Suppressor macrophage treated with lipopolysaccharide for 4 hours (primary cell): ENCODE measurements at places on chromosomes 4 and X.

DNA sequence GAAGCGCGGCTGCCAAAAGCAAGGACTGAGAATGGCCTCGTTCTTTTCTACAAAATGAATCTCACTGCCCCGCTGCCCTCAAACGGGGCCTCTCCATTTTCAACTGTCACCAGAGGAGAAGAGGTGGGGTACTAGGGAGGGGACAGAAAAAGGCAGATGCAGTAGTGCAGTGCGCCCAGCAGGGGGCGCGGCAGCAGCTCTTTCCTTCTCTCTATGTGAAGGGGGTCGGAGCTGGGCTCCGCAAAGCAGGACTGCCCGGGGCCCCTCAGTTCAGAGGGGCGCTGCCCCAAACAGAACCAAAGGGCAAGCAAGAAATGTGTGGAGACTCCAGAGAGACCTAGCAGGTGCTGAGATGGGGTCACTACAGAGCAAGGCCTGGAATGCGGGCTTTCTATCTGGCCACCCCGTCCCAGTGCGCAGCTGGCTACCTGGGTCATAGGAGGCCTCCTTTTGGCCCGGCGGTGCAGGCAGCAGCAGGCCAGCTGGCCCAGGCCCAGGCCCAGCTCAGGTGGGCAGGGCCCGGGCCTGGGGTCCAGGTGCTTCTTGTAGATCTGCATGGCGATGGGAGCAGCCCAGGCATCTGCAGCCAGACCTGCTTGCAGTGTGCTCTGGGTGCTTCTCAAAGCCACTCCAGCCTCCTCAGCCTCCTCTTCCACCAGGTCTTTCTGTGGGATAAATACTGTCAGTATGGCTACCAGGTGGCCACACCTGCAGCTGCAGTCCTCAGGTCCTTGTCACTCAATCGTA is 5.9 kb downstream of the IRAK1 start:
- DNase-seq = peak; percentile 42

- no peak for DNase-seq
These were observed 1.1 kb upstream of the GTPBP6 start for GRCh38 chrX:319579-320125.

- no peak for DNase-seq
These were observed 233.7 kb upstream of the SPRY1 start for GRCh38 chr4:123162859-123163258.

DNA sequence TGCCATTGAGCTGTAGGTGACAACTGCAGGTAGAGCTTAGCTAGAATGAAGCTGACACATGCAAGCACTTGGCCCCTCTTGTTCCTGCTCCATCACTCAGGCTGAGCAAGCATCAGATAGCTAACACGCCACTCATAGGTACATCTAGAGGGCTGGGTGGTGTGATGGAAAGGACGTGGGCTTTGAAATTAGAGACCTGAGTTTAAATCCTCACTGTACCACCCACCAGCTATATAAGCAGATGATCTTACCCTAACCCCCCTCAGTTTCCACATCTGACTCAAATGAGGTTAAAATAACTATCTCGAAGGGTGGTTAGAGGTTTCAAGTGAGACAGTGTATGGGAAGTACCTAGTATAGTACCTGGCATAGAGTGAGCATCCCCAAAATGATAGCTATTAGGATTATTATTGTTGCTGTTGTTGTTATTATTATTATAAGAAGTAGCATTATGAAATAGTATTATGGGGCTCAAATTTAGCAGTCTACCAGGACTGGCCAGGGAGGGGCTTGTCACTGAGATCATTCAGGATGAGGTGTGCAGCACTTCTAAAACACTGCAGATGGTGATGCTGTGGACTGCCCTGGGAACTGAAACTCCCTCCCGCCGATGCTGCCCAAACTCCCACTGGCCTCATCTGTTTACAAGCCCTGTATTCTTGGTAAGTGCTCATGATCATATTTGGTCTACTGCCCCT is 59.0 kb downstream of the REELD1 start:
- no peak for DNase-seq

DNA sequence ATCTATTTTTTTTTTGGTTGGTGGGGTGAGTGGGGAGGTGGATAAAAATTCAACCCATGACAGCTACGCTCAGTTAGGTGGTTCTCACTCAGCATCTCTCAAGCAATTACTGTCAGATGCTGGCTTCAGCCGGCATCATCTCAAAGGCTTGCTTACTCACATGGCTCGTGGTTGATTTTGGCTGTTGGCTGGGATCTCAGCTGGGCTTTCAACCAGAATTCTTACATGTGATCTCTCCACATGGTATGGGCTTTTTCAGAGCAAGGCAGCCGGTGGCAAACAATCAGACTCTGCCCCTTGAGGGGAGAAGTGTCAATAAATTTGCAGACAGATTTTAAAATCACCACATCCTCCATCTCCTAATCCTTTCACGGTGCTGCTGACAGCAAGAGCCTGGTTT is 47.2 kb downstream of the SLC34A2 start:
- no peak for DNase-seq
